ENCODE measurements at places on chromosomes 5 and 9.
A peak's percentile ranks its signal among the peaks of the same experiment; 100 is the strongest.

- no peak for DNase-seq
These were observed 88.7 kb upstream of the PHF24 start for GRCh38 chr9:34869390-34869789.

- DNase-seq: no peak
These were observed 21.4 kb upstream of the TRMT10B start for GRCh38 chr9:37732086-37732741.

GRCh38 chr5:27876071-27876470, 837.7 kb upstream of the CDH9 start:
- DNase-seq: no peak

DNA sequence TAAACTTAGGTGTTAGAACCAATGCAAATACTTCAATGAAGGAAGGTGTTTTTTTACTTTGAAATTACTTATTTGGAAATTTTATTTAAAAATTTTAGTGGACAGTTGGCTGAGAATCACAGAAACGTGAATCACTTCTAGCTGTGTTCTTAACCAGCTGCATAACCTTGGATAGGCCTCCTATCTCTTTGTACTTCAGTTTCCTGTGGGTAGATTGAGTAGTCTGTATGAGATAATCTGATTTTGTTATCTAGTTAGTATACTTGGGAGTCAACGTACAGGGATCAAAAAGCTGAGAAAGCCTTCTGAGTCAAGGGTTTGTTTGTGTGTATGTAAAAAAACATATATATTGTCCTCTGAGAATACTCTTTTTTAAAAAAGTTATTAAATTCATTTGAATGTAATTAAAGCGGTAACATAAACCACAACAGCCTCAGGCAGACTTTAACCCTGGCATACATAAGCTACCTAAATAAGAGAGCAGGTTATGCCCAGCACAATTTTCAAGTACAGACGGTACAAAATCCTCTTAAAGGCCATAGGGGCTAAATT, 38.1 kb upstream of the ZCCHC7 start:
- no peak for DNase-seq

GRCh38 chr9:33976414-33976813, 72.3 kb downstream of the UBAP2 start:
- DNase-seq: no peak

DNA sequence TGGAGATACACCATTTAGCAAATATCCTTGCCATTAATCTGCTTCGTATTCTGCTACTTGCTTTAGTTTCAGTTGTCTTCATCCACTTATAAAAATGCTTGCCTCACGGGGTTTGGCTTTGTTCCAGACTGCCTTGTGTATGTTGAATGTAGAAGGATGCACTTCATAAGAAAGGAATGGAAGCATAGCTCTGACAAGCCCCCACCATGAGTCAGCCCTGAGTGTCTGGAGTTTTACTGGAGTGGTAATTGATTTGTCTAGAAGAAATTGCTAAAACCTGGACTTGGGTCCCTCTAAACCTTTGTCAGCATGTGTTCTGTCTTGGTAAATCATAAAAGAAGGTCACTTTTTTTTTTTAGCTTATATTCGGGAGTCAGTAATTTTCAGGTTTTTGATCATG, 4.6 kb downstream of the TEX48 start:
- no peak for DNase-seq

DNA sequence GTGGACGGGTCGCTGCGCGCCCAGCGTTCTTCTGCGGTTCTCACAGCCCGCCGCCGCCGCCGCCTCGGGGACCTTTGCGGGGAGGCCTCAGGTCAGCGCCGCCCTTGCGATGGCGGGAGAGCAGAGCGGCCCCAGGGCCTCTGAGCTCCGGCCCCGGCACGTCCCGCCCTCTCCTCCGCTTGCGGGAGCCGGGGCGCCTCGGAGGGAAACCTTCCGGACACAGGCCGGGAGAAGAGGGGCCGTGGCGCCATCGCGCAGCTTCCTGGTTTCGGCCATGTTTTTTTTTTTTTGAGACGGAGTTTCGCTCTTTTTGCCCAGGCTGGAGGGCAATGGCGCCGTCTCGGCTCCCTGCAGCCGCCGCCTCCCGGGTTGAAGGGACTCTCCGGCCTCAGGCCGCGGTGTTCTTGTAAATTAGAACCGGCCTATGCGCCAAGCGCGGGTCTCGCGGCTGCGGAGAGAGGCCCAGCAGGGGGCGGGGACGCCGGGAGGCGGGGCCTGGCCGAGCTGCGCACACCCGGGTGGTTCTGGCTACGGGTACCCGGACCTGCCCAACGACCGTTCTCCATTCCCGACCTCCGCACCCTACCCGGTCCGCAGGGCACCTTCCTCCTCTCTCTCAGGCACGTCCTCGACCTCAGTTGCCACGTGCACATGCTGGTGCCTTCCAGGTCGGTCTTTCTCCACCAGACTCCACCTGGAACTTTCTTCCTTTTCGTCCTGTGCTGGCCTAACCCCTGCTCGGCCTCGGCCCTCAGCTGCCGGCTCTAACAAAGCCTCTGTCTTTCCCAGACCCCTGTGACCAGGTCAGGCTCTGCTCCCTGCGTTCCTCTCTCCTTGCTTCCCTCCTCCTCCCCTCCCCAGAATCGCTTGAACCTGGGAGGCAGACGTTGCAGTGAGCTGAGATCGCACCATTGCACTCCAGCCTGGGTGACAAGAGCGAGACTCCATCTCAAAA, 28.8 kb upstream of the MGAT1 start:
- DNase-seq: peak; percentile 60

DNA sequence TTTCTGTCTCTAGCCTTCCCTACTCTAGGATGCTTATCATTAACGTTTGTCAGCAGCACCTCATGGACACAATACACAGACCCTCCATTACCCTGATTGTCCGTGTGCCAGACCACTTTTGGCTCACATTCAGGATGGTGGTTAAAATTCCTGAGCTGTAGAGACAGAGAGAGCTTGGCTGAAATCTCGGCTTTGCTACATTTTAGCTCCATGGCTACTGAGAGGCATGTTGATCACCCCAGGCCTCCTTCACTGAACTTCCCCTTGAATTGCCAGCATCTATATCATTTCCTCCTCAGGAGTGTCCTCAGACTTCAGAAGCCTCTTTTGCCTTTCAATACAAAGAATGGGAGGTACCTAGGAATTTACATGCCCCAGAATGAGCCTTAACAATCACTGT, 104.7 kb upstream of the ISL1 start:
- DNase-seq: no peak

GRCh38 chr9:71909887-71910649, 925 bp downstream of the ABHD17B start:
- no peak for DNase-seq

DNA sequence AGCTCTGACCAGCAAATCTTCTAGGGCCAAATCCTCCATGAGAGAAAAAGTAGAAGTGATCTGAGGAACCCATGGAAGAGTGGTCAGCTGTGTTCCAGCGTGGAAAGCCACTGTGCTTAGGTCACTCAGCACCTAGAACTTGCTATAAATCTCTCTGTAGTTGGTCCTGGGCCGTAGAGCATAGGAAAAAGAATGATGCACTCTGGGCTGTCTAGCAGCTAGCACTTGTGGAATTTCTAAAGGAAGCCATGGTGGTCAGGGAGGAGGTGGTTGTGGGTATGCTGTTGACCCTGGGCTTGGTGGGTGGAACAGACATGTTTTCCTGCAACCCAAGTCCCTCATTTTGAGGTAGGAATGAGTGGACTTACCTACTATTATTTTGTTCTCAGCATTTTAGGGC, 48.1 kb downstream of the GGTA1 start:
- no peak for DNase-seq

GRCh38 chr9:133733421-133733795, 4.7 kb downstream of the SARDH start:
- DNase-seq: no peak

GRCh38 chr9:89597711-89598362, 7.0 kb upstream of the GADD45G start:
- DNase-seq: no peak

DNA sequence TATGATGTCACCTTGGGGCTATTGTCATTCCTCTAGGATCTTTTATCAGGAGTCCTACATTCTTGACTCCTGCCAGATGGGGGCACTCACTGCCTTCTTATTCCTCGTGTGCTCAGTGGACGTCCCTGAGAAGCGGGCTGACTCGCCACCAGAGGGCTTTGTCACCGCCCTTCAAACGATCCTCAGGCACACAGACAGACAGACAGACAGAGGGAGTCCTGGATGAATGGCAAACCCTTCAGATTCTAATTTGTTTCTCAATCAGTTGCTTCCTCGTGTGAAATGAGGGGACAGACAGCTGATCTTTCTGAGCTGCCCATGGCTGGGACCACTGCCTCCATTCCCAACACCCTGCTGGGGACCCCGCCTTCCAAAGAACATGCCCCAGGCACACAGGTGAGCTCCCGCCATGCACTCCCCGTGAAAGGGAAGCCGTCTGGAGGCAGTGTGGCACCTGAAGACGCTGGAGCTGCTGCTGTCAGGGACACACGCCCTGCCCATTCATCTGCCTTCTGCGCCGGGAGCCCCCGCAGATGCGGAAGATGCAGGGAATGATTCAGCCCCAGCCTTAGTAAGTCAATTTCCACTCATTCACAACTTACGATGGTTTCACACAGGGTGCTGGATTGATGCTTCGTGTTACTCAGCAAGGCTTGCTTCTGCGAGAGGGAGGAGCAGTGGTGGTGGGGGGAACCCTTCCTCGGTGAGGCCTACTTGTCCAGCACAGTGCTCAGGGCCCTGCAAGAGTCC, 24.9 kb upstream of the SH3PXD2B start:
- peak; percentile 14 for DNase-seq

DNA sequence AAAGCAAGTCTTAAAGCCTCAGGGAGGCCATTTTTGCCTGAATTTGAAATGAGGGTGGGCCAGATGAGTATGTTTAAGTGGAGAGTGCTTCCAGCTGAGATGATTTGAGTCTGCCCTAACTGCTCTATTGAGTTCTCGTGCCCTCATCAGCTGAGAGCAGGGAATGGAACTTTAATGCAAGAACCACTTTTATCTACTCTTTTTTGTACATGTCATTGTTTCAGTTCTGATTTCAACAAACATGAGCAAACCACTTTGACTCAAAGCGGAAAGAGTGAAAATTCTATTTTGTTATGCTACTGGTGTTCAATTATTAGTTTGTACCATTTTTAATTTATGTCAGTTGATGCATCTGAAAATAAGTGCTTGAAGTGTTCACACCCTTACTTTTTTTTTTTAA, 35.8 kb downstream of the DCAF10 start:
- no peak for DNase-seq

GRCh38 chr5:117435203-117435602, 860.6 kb upstream of the SEMA6A start:
- no peak for DNase-seq

DNA sequence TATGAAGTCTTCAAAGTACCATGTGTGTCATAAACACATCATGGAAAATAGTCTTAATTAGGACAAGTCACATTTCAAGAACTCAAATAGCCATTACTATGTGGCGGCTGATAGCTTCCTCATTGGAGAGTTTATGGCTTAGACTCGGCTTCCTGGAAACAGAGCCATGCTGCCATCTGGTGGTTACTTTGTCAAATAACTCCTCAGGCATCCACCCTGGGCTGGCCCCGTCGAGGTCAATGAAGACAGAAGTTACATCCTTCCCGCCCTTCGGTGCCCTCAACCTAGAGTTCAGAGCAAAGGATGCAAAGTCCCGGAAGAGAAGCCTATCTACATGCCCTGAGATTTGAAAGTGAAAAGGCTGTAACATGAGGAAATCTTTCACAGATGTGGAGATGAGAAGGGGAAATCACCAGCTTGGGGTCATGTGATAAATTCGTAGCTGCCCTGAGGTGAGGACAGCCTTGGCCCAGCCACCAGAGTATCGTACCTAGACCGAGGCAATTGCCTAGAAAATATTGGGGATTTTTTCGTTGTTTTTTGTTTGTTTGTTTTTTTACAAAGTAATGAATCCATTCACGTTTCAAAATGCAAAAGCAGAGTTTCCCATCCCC, 45.5 kb upstream of the ZNF169 start:
- peak; percentile 43 for DNase-seq

DNA sequence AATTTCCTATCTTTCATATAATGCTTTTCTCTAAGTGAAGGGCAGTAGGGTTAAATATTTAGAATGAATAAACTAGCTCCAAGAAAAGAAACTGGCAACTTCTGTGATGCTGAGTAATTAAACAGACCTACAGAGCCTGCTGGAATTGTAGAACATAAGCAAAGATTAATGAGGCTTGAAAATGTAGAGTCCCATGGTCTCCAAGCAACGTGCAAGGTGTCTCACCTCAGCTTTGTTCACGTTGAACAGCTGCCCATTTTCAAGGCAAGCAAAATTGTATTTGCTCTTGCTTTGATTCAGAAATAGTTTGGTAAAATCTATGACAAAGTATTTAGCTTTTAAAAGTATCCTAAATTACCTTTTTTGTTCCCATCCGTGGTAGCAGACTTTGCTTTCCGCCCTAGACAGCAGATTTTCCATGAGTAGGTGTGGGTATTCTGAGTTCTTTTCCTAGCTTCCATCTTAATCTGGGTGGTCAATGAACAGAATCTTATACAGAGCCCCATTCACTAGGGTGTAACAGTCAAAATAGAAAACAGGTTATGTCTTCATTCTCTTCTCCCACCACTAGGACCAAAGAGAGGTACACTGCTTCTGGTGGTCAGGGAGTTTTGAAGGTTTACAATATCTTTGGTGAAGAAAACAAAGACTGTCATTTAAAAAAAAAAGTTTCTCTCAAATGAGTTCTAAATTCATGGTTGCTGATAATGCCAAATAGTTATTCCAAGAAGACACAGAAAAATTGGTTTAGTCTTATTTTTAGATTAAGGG, 52.1 kb upstream of the TYRP1 start:
- DNase-seq: no peak

DNA sequence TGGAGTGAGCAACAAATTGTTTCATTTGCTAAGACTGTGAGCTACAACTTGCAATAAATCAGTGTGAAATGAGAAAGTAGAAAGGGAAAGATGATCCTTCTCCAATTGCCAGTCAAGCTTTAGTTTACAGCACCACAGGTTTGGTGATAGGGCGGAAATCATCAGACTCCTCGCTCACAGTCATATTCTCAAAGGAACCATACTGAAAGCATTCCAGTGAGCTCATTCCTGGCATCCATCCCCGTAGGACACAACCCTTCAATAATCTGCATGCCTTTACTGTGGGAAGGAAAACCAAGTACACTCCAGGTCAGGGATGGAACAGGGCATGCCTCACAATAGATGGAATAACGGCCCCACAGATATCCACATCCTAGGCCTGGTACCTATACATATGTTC, 80.7 kb downstream of the FSTL4 start:
- no peak for DNase-seq

GRCh38 chr9:87259543-87260518, 237.8 kb upstream of the DAPK1 start:
- no peak for DNase-seq

DNA sequence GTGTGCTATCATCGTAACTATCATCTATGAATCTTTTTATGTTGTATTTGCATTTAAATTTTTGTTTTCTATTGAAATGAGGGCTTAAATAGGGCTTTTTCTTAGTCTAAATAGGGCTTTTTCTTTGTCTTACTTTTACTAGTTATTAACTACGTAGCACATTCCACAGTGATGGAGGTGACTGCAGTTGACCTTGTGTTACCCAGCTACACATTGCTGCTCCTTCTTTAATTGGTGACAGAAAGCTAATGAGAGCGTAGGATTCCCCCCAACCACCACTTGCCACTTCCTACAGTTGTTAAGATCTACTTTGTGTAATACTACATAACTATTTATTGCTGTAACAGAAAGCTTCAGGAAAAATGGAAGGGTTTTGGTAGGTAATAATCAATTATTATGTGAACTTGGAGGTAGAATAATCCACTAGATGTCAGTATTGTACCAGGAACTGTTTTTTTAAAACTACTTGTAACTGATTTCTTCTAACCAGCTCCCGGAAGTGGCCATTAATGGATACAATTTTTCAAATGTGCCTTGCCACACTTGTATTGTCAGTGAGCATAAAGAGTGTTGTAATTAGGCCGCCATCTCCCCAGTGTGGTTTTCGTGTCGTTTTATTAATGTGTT, 18.0 kb downstream of the MTRR start:
- no peak for DNase-seq

Measured in stimulated activated CD8-positive, alpha-beta memory T cell treated with anti-CD3 and anti-CD28 coated beads, Interleukin-2, amount 100 ng/mL, for 1 hour (primary cell).